ENCODE measurements at places on chromosomes 2 and 18. TPM values are rescaled to one million over a fixed set of nuclear protein-coding genes. Genes with fewer than 3 reads are reported as not detected.

The SLC4A5 gene
- total RNA-seq = 4.7 TPM

The LHCGR gene
- total RNA-seq = 0.32 TPM

The LCT gene
- not detected for total RNA-seq

The SOS1 gene
- 42.1 TPM for total RNA-seq

The ARHGEF4 gene
- total RNA-seq = 11.7 TPM

The ALPP gene
- not detected for total RNA-seq

The SULT1C4 gene
- 117 TPM for total RNA-seq

The HRH4 gene
- not detected for total RNA-seq

The LAPTM4A gene
- total RNA-seq = 274 TPM

The KCNG3 gene
- total RNA-seq = 0.12 TPM

The EFEMP1 gene
- total RNA-seq = 45.2 TPM

The ANO7 gene
- 2.7 TPM for total RNA-seq

The SCTR gene
- total RNA-seq = 0.92 TPM

The FAM237A gene
- total RNA-seq = not detected

The ELOA2 gene
- not detected for total RNA-seq

The MOGAT1 gene
- 102 TPM for total RNA-seq

The NPAS2 gene
- total RNA-seq = 47.4 TPM

The TMEM237 gene
- total RNA-seq = 13.5 TPM

The M1AP gene
- 2.0 TPM for total RNA-seq

The CREG2 gene
- 0.26 TPM for total RNA-seq

The TXNDC2 gene
- total RNA-seq = not detected

The SLC9A4 gene
- total RNA-seq = 19.9 TPM

The KCNK3 gene
- total RNA-seq = 9.1 TPM

The FBXO15 gene
- 1.8 TPM for total RNA-seq

The FOXI3 gene
- total RNA-seq = not detected

The FBLN7 gene
- 2.9 TPM for total RNA-seq

The LINC00305 gene
- total RNA-seq = not detected

The C2orf81 gene
- total RNA-seq = 12.9 TPM

The PSD4 gene
- 70.3 TPM for total RNA-seq

The LCLAT1 gene
- 40.7 TPM for total RNA-seq

The FLACC1 gene
- total RNA-seq = 3.4 TPM

The FSIP2 gene
- 1.6 TPM for total RNA-seq

The LRRC30 gene
- total RNA-seq = not detected

The DSG3 gene
- 0.06 TPM for total RNA-seq

The CDH2 gene
- 3.1 TPM for total RNA-seq

The PSMA8 gene
- not detected for total RNA-seq

The CCDC142 gene
- total RNA-seq = 26.5 TPM

All from mucosa of gallbladder (tissue), 1 donor.